HuH-7 (cell line): ENCODE measurements at places on chromosomes 16 and 17.

DNA sequence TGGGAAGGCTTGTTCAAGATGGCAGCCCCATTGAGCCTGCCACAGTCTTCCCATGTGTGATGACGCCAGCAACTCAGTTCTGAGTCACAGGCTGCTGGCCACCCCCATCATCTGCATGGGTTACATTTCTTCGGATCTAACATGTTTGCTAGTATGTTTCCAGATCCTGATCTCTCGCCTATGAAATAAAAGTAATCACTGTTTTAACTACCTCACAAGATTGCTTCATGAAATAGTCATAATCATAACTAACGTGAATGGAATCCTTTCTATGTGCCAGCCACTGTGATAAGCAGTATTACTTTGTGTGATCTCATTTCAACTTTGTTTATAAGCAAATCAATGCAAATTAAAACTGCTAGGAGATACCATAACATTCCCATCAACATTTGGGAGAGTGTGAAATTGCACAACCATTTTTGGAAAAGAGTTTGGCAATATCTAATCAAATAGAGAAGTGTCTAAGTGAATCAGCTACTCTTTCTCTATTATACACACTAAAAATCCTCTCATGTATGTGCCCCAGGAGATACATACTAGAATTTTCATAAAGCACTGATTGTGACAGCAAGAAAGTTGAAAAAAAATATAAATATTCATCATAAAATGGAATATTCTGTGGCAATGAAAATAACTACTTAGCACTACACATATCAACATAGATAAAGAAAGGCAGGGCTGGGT lies 300.2 kb upstream of the IRX5 start:
- DNase-seq = no peak

- DNase-seq = no peak
Measured at GRCh38 chr16:5982979-5983378, 885.4 kb upstream of the EEF2KMT start.

GRCh38 chr16:57601801-57602478 lies 26.5 kb upstream of the ADGRG1 start:
- DNase-seq = no peak

- DNase-seq = no peak
Measured at GRCh38 chr17:57940653-57941329, 14.4 kb downstream of the CUEDC1 start.

DNA sequence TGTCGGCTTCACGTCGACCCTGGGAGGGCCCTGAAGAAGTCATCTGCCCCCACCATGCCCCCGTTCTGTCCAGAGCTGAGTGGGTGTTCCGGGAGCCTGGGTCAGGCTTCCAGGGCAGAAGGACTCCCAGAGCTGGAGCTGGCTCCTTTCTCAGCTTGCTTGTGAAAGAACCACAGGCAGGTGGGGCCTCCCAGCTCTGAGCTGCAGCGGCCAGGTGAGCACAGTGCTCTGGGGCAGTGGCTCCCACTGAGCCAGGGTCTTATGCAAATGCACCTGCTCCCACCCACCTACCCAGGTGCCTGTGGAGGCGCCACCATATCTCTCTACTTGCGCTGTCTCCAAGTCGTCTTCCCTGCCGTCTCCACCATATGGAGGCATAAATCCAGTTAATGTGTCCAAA lies 140.0 kb upstream of the RPL38 start:
- no peak for DNase-seq

DNA sequence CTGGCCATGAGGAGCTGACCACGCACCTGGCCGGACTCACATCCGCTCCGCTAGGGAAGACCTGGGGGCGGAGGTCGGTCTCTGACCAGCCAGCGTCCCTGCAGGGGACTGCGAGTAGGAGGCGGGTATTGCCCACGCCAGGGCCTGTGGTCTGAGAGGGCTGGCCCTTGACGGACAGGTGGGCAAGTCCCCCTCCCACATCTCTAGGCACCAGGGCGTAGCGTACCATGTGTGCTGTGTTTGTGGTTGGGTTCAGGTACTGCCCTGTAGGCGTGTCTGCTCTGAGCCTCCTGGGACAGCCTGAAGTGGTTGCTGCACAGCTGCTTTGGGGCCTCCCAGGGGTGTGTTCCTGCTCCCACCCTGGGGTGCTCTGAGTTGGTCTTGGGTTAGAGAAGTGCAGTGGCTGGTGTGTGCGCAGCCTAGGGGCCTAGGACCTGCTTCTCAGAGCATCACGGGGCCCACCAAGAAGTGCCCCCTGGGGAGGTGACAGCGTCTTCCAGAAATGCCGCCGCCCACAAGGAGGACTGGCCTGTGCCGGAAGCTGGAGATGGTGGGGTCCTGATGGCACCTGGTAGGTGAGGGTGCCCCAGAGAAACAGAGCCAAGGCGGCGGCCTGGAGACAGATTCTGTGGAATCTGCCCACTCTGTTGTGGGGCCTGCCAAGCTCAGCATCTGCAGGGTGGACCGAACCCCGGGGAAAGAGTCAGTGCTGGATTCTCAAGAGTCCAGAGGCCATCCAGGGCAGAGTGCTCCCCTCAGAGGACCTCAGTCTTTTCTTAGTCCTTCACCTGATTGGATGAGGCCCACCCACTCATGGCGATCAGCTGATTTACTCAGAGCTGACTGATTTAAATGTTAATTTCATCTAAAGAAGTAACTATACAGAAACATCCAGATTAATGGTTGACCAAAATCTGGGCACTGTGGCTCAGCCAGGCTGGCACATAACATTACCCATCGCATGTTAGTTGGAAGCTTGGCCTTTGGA lies 48.3 kb downstream of the WDR45B start:
- no peak for DNase-seq

DNA sequence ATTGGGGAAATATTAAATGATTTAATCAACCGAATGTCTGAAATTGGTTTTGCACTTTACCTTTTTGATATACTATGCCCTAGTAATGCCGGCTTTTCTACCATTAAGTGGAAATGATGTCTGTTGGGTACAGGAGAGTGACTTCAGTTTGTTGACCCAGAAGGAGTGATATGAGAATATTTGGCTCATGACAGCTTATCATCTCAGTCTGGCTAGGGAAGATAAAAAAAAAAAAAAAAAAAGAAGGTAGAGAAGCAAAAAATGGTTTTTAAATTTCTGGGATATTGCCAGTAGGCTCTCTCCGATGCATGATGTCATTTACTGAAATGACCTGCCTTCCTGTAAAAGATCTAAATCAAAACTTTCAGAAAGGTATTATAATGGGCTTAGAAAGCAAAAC lies 69.0 kb downstream of the CNTNAP4 start:
- no peak for DNase-seq

- DNase-seq = no peak
Measured at GRCh38 chr17:4344926-4345325, 21.5 kb downstream of the UBE2G1 start.
